Skeletal muscle cell (primary cell): ENCODE measurements at places on chromosomes 3 and 15.

- no peak for DNase-seq
These were observed 5.2 kb downstream of the SLC49A4 start for GRCh38 chr3:122800031-122800430.

GRCh38 chr15:27865323-27865922 is 233.7 kb downstream of the OCA2 start:
- no peak for DNase-seq

- DNase-seq: no peak
These were observed 183.6 kb upstream of the ATP11B start for GRCh38 chr3:182609575-182610156.

- DNase-seq: no peak
These were observed 96.5 kb downstream of the KCNAB1 start for GRCh38 chr3:156216852-156217251.

- DNase-seq: no peak
These were observed 6.4 kb upstream of the AGBL1 start for GRCh38 chr15:86073281-86073680.

DNA sequence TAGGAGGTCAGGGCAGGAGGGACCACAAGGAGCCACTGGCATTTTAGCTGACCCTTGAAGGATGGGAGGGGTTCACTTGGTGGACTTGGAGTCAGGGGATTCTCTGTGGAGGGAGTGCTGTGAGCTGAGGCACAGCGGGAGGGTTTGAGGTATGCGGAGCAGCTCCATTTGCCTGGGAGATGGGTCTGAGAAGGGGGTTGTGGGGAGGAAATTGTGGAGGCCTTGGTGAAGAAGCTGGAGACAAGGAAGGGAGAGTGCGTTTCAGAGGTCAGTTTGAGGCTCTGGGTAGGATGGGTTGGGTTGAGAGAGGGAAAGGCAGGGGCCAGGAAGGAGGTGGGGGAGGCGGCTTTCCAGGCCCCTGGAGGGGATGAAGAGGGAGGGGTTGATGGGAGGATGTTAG is 20.2 kb downstream of the PLEKHO2 start:
- DNase-seq: no peak

GRCh38 chr3:196168808-196169391 is 42.3 kb downstream of the ZDHHC19 start:
- no peak for DNase-seq

DNA sequence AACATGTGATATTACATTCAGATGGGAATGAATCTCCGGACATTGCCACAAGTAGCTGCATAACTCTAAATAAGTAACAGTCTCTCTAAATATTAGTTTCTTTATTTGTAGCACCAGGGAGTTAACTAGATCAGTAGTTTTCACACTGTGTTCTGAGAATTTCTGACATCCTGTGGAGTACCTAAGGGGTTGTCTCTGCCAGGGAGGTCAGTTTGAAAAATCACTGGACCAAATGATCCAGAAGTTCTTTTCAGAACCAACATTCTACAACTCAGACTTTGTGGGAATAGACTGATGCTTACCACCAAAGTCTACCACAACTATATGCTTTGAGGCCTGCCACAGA is 9.0 kb upstream of the ILDR1 start:
- no peak for DNase-seq

GRCh38 chr3:77686560-77686959 is 646.7 kb downstream of the ROBO2 start:
- DNase-seq: no peak

DNA sequence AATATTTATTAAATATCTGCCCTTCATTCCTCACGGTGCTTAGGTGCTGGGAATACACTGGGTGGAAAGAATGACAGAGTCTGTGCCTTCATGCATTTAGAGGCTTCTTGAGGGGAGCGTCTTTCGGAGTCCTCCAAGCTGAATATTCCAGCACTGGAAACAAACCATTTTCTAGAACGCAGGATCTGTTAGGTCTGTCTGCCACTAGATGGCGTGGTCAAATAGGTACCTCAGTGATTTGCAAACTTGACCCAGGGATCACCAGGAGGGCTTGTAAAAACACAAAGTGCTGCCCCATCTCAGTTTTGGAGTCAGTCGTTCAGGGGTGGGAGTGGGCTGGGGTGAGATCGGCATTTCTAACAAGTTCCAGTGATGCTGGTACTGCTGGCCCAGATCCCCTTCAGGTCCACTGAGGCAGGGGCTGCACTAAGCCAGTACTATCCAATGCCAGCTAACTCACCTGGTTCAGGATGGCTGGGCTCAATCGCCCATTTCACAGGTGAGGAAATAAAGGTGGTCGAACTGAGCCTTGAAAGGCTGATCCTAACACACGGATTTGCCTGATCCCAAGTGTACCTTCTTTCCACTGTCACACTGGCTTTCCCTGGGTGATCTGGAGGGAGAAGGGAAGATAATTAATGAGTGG is 14.8 kb downstream of the ARNT2 start:
- no peak for DNase-seq

- DNase-seq: no peak
These were observed 530.8 kb downstream of the SOX2 start for GRCh38 chr3:182242489-182242942.

- no peak for DNase-seq
These were observed 74.9 kb downstream of the SIDT1 start for GRCh38 chr3:113607219-113607596.

DNA sequence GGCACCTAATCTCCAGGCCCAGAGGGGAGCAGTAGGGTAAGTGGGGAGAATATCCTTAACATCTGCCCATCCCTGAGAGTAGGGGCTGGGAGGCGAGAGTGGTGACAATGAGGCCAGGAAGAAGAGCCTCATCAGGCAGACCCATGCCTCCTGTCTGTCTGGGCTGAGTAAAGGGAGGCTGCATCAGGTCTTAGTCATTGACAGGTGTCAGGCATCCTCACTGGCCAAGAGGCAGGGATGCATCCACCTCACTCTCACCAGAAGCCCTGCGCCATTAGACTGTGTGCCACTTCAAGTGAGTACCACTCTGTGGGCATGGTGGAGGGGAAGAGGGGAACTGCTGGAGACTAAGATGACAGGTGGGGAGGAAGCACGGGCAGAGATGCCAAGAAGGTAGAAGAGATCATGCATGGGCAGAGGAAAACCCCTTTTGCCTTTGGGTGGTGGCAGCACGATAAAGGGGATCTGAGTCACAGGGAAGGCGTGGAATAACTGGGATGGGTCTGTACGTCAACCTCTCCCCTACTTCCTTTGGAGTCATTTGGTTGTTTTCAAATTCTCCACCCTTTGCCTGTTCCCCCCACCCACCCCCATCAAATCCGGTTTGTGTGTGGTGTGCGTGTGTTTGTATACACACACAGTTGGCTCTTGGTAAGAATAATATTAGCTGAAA is 14.1 kb downstream of the ANAPC13 start:
- DNase-seq: no peak

DNA sequence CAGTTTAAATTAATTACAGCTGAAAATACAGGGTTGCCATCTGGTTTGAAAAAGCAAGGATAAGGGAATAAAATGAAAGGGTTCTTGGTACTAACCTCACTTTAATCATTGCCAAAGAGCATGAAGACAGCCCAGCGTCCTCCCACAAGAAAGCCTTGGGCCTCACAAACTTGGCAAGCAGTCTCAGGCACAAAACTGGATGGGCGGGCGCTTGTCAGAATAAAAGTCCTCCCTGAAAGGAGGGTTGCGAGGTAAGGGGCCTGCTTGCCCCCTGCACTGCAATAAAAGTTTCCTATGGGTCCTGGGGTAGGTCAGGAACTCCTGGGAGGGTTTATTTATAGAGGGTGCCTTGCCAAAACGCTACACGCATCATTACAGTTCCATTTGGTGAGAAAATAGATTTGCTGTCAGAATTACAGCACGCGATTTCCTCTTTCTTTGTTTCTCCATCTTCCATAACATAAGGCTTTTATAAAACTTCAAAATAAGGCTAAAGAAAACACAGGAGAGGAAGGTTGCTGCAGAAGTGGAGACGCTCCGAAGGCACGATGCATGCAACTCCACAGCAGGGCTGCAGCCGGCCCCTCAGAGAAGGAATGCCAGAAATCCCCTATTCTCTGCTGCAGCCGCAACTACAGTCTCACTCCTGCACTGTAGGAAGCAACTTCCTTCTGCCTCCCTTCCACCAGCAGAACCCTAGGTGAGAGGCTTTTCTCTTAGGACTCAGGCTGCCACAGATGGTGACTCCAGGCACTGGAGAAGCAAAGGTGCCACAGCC is 61.3 kb downstream of the VGLL4 start:
- peak; percentile 81 for DNase-seq

DNA sequence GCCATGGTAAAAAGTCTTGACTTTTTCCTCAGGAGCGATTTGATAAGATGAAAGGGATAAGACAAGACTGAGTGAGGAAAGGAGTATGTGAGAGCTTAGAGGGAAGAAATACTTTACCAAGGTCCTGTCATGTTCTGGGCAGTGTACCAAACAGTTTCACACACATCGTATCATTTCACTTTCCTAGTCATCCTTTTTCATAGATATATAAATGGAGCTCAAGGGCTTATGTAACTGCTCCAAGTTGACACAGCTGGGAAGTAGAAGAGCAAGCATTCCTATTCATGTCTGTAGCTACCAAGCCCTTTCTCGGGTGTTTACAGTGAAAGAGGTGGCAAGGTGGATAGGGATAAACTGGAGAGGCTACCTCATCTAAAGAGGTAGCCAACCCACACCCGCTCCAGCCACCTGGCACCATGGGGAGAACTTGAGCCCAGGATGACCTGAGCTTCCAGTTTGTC is 57.4 kb downstream of the MRPS25 start:
- peak; percentile 68 for DNase-seq

GRCh38 chr15:90463381-90463780 is 66.3 kb upstream of the CRTC3 start:
- peak; percentile 71 for DNase-seq

DNA sequence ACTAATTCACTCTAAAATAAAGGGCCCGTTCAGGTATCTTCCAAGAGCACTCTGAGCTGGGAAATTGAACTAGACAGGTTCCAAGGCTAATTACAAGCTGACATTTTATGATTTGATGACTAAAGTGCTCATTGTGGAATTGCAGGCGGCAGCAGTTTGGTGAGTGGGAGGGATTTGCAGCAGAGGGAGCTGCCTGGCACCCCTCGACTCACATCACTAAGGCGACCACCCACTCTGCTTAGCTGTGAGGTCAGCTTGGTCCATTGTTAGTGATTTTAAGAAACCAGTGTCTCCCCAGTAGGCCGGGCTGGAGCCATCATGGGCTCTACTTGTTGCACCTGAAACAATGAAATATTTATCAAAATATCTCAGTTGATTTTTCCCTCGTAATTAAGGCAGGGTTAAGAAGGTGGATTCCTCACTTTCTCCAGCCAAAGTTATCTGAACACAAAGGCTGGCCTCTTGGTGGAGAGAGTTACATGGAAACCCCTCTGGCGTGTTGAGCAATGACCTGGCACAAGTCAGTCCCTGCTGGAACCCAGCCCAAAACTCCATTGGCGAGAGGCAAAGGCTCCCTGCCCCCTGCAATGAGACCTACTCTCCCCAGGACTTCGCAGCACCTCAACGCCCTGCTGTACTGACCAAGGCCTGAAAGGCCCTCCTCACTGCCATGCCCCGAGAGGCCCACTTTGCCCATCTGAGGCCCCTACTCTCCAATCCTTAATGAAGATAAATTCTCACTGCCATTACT is 65.0 kb upstream of the ATP2B2 start:
- no peak for DNase-seq

- no peak for DNase-seq
These were observed 87.5 kb upstream of the PLXNA1 start for GRCh38 chr3:126895178-126896066.

DNA sequence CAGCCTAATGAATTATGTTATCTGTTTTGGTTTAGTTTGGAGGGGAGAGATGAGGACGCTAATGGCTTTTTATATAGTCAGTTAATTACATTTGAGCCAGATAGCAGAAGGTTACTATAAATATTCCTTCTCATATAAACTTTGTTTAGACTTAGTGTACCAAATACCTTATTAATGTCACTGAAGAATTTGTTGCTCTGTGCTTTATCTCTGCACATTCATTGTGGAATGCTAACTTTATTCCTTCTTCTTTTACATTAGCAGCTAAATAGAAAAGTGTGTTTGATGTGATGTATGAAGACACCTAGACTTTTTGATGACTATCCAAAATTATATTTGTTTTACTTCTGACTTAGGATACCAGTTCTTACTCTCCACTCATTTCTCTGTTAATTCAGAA is 105.2 kb downstream of the EPHA3 start:
- DNase-seq: no peak

DNA sequence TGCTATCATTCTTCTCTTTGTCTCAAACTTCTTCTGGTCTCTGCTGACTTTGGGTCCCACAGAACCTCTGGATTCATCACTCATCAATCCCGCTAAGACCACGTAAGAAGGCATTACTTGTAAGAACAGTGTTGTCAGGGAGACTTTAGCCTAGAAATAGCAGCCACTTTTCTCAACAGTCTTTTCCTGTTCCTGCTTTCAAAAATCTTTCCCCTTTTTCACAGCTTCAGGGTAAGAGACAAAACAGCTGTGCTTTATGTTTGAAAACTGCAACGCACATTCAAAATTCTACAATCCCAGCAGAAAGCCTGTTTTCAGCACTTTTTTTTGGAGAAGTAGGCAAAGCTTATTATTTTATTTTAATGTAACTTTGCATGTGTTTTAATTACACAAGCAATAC is 42.0 kb upstream of the FAM98B start:
- no peak for DNase-seq

DNA sequence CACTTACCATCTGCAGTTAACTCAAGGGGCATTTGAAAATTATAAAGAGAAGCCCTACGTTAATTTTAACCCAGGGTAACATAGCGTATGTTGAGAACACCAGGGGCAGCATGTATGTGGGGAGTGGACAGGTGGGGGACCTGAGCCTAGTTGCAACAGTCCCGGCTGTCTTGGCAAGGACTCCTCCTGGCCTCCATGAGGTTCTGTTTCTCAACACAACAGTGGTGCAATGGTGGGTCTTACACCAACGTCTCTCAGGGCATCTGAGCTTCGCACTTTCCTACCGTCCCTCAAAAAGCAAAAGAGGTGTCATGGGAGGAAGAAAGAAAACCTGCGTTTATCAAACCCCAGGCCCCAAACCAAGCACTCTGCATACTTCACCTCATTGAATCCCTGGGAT is 50.6 kb downstream of the MGLL start:
- no peak for DNase-seq

GRCh38 chr3:63926309-63926708 is 14.1 kb upstream of the SCAANT1 start:
- no peak for DNase-seq

DNA sequence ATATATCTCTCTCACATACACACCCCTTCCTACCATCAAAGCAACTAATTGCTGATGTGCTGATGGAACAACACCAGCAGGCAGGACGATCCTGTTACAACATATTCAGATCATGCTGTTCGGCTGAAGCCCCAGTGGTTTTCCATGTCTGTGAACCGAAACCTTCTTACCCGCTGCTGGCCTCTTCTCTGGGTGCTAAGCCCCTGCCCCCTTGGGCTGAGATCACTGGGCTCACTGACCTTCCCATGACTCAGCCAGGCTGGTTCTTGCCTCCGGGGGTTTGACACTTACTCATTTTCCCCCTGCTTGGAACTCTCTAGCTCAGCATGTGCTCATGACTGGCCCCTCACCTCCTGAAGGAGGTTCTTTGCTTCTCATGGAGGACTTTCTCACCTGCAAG is 122.0 kb upstream of the RGMA start:
- no peak for DNase-seq
